ENCODE measurements at places on chromosomes 4 and X.
A peak's percentile ranks its signal among the peaks of the same experiment; 100 is the strongest.

GRCh38 chr4:148216866-148217814 is 225.1 kb downstream of the NR3C2 start:
- DNase-seq = no peak

DNA sequence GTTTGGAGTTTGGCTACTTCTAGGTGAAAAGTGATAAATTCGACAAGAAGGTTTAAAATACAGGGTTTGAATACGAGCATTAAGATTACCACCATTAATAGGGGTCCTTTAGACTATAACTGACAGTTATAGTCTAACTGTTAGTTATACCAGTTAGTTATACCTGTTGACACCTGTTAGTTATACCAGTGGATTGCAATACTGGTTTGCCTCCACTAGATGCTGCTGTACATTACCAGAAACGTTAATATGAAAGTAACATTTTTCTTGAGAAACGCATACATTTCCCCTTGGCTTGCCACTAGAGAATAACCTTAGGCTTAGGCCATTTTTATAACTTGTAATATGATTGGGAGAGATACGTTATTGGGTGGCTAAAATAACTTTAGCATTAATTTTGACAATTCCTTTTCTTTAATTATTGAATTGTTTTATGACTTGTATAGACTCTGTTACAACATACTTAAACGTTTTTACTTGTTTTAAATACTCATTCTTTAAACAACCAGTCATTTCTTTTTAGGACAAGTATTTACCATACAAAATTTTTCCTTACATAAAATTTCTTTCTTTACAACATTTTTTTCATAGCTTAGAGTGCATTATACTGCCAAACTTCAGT is 911.2 kb downstream of the FSTL5 start:
- DNase-seq = no peak

DNA sequence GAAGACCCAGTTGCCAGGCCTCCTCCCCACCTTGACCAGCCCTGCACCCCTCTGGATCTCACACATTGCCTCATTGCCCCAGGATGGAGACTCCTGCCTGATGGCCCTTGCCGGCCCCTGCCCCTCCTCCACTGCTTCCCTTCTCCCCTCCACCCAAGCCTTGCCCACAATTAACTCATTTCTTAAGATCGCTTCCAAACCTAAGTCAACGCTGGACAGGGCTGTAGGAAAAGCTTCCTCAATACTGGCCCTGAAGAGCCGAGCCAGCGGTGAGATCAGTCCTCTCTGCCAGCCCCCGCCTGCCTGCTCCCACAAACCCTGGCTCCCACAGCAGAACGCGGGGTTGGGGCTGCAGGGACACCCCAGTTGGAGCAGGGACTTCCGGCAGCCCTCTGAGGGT is 7.5 kb upstream of the HAUS7 start:
- no peak for DNase-seq

DNA sequence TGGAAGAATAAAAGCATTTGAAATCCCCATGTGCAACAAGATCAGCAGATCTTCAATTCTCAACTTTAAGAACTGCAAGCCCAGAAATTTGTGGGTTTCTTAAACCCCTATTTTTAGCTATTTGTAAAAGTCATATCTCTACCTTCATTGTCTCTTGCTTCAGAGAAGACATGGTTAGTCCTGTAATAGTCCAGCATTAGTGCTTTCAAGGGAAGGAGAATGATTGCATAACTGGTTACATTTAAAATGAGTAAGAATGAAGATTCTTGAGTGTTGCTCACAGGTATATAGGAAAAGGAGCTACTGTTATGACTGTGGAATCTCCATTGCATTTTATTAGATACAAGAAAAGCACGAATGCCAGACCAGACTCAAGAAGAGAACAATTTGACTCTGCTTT is 84.0 kb downstream of the CCSER1 start:
- no peak for DNase-seq

DNA sequence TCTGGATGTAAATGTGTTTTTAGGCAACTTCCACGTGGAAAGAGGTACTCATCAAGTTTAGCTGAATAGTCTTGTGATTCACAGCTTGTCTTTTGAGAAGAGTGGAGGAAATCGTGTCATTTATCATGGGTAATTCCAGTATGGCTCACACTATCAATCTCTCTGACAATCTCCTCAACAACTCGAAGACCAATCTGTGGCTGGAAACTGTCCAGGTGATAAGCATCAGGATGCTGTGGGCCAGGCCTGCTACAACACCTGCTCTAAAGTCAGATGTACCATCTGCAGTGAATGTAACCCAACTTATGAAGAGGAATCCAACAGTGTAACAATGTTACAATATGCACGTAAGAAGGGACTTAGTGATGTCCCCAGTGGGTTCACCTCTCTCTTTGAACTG is 132.1 kb upstream of the GK2 start:
- no peak for DNase-seq

- DNase-seq = no peak
Measured at GRCh38 chr4:139839403-139840031, 173.9 kb downstream of the MGST2 start.

DNA sequence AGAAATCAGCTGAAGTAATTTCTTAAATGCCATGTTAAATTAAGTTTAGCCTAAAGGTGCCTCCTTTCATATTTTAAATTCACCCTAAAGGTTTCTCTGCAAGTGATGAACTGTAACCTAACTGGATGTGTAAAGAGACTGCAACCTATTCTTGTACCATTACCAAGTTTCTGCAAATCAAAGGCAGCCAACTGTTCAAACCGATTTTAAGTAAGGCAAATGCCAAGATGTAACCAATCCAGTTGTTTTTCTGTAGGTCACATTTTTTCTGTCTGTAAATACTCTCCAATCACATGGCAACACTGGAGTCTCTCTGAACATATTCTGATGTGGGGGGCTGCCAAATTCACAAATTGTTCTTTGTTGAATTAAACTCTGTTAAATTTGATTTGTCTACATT is 42.4 kb upstream of the FGF2 start:
- no peak for DNase-seq

- no peak for DNase-seq
Measured at GRCh38 chr4:4791299-4792111, 68.0 kb upstream of the MSX1 start.

GRCh38 chr4:120630427-120630826 is 292.1 kb downstream of the PRDM5 start:
- no peak for DNase-seq

DNA sequence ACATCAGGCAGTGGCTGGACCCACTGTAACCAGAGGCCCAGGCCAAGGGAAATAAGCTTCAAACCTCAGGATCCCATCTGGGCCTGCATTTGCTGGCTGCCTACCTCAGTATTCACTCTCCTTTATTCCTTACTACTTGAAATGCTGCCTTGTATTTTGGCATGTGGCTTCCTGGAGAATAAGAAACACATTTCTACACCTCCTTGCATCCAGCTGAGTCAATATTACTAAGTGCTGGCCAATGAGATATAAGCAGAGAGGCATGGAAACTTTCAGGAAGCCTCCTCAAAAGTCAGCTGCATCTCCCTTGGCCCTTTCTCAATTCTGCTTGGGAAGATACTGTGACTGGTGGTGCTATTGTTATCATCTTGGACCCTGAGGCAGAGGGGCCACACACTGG is 59.8 kb upstream of the RELL1 start:
- DNase-seq = no peak

GRCh38 chrX:153800177-153800722 is 5.8 kb downstream of the SSR4 start:
- DNase-seq = no peak

DNA sequence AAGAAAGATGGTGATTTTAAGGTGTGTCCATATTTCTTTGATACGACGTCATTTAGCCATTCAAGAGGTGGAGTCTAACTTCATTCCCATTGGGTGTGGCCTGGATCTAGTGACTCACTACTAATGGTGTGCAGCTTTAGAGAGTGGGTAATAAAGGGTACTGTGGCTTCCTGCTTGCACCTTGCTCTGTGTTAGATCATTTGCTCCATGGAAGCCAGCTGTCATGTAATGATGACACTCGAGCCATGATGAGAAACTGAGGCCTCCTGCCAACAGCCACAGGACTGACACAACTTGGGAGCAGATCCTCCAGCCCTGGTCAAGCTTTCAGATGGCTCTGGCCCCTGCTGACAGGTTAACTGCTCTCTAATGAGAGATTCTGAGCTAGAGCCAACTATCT is 82.0 kb downstream of the UNC5C start:
- no peak for DNase-seq

GRCh38 chr4:152015597-152016302 is 254.9 kb upstream of the GATB start:
- DNase-seq = no peak

GRCh38 chr4:11393551-11393950 is 35.1 kb downstream of the HS3ST1 start:
- no peak for DNase-seq

GRCh38 chrX:66638591-66639500 is at the start of gene EDA2R:
TSS of gene EDA2R (minus strand) at chrX:66639078. CDS start at chrX:66616020, 23,058 bp downstream.
- peak; percentile 73 for DNase-seq

DNA sequence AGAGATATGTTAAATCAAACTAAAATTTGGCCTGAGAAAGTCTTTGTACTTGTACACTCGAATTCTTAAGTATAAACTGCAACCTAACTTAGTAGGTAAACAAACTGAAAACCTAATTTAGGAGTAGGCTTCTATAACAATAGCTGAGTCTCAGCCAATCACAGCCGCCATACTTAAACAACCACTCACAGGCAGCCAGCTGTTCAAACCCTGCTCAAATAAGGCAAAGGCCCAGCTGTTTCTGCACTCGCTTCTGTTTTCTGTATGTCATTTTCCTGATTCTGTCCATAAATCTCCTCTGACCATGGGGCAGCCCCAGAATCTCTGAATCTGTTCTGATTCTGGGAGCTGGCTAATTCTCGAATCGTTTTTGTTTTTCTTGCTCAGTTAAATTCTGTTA is 7.8 kb upstream of the PLS3 start:
- no peak for DNase-seq

GRCh38 chrX:49247346-49247745 is 12.1 kb downstream of the CCDC22 start:
- no peak for DNase-seq

Data from non-pigmented ciliary epithelial cell (primary cell).